ENCODE measurements at places on chromosomes 6 and 20.

- no peak for DNase-seq
- H3K36me3 ChIP-seq, result no peaks in the 10 kb centered on the region
- H3K4me1 ChIP-seq, result peaks cover 7% of the 10 kb centered on the region
- H3K27me3 ChIP-seq, result no peaks in the 10 kb centered on the region
- no peak overlapping the region for H3K4me3 ChIP-seq
- H3K27ac ChIP-seq, result no peak overlapping the region
These were observed 4.1 kb upstream of the LEMD2 start for GRCh38 chr6:33792981-33793380.

DNA sequence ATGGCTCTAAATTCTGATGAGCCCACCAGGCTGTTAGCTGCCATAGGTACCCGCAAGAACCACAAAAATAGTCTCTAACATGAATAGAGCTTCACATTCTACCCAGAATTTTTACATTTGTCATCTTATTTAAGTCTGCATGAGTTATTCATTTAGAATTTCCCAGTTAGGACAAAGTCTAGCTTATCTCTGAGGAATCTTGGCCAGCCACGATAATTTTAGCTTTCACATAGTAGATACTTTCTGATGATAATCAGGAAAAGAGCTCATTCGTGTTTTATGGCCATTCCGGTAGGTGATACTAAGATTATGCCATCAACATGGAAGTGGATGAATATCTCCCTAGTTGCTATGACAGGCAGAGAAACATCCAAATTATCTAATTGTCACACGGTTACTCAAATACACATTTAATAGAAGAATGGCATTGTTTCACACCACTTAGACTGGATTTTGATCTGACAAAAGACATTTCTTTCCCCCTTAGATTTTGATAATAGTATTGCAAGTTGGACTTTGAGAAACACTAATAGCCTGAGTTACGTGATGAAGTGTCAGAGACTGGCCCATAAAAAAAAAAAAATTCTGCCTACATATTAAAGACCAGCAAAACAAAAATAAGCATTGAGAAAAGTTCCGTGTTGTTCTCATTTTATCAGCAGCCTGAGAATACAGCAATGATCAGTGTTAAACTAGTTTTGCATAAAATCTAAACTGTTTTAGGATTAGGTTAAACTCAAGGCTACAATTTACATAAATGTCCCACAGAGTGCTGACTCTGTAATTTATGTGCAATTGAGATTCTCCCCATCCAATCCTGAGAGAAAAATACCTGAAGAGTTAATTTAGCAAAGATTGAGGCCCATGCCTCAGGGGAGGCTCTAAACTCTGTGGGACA, 397.5 kb upstream of the ARID1B start:
- H3K27ac ChIP-seq, result no peak overlapping the region
- H3K4me3 ChIP-seq, result no peak overlapping the region
- peaks cover 5% of the 10 kb centered on the region for H3K4me1 ChIP-seq
- H3K27me3 ChIP-seq, result no peaks in the 10 kb centered on the region

DNA sequence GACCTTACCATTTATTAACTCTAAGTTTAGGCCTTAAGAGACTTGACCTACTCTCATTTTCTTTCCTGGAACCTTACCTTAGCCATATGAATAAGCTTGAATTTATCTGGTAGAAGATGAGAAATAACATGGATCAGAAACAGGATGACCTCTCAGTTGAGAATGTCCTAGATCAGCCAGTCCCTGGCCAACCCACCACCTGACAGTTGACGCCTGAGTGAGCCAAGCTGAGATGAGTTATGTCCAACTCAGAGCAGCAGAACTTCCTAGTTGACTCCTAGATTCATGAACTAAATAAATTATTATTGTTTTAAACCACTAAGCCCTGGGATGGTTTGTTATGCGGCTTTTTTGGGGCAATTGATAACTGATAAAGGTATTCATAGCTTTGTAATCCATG, 233.0 kb upstream of the RAB32 start:
- no peaks in the 10 kb centered on the region for H3K27me3 ChIP-seq
- no peak overlapping the region for H3K27ac ChIP-seq
- H3K4me1 ChIP-seq, result no peaks in the 10 kb centered on the region
- H3K36me3 ChIP-seq, result no peaks in the 10 kb centered on the region

- H3K27me3 ChIP-seq, result no peaks in the 10 kb centered on the region
- no peak overlapping the region for H3K27ac ChIP-seq
- DNase-seq, result no peak
- no peaks in the 10 kb centered on the region for H3K36me3 ChIP-seq
- H3K4me1 ChIP-seq, result peaks cover 14% of the 10 kb centered on the region
These were observed 49.4 kb downstream of the MCUR1 start for GRCh38 chr6:13764996-13765395.

DNA sequence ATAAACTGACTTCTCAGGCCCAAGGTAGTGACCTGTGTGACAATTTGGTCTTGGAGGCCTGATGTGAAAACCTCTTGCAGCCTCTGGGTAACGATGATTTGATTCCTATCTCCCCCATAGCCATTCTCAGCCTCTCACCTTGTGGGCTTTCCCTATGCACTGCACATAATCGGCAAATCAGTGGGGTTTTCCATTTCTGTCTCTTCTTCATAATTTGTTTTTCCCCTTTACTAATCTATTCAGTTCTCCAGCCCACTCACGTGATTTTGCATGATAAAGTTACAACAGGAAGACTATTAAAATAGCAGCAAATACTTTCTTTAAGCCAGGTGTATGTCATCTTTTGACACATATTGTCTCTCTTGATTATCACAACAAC, 893.7 kb downstream of the TFAP2A start:
- H3K4me1 ChIP-seq, result peaks cover 13% of the 10 kb centered on the region
- no peak for DNase-seq
- H3K27ac ChIP-seq, result peak overlapping the region; percentile 6

GRCh38 chr20:48686238-48687116, 141.3 kb downstream of the PREX1 start:
- no peak for DNase-seq
- no peak overlapping the region for H3K27ac ChIP-seq
- H3K36me3 ChIP-seq, result no peaks in the 10 kb centered on the region
- no peak overlapping the region for H3K4me3 ChIP-seq

DNA sequence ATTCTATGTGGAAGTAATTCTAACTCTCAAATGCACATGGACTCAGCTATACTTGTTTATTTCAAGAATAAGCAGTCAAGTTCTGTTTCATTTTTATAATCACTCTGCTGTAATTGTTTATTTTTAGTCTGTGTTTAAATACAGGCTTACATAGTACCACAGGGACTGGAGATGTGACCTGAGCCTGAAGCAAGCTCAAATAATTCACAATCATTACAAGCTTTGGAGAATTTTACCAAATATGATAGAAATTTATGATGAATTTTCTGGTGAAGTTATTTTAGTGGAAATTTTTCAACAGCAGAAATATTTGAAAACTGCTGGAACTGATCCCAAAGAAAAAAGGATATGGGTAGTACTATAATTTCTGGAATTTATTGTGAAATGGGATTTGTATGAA, 41.6 kb upstream of the DSE start:
- no peak overlapping the region for H3K27ac ChIP-seq
- H3K4me1 ChIP-seq, result no peaks in the 10 kb centered on the region
- H3K27me3 ChIP-seq, result no peaks in the 10 kb centered on the region
- no peaks in the 10 kb centered on the region for H3K36me3 ChIP-seq
- H3K4me3 ChIP-seq, result no peak overlapping the region
- DNase-seq, result peak; percentile 81

DNA sequence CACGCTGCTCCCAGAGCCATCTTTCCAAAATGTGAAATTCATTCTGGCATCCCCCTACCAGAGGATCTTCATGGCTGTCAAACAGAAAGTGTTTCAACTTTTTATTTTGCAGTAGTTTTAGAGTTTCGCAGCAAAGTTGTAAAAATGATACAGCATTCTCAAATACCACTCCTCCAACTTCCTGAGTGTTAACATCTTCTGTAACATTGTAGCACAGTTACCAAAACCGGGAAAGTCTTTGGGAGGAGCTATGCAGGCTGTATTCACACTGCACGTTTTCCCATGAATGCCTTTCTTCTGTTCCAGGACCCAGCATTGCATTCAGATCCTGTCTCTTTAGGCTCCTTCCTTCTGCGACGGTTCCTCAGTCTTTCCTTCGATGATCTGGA, 30.1 kb downstream of the CDYL start:
- H3K36me3 ChIP-seq, result peaks cover 3% of the 10 kb centered on the region
- no peak overlapping the region for H3K27ac ChIP-seq
- no peaks in the 10 kb centered on the region for H3K27me3 ChIP-seq
- H3K4me1 ChIP-seq, result peaks cover 30% of the 10 kb centered on the region
- DNase-seq, result peak; percentile 49

DNA sequence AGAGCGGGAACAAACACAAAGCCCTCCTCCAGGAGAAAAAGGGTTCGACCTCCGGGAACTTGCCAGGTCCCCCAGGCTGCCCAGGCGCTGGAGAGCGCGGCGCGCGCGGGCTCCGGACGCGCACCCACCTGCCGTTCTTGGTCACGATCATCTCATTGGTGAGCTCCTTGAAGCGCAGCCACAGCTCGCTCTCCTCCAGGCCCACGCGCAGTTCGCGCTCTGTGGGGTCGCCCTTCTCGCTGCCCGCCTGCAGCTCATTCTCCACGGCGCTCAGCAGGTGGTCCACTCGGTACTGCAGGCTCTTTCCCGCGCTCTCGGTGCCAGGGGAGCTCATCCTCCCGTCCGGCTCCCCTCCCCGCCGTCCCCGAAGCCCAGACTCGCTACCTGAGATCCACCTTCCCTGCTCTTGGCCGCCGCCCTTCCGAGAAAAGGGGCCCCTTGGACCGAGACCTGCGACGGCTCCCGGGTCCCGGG, 356 bp downstream of the TBXT start:
- peaks cover 80% of the 10 kb centered on the region for H3K27me3 ChIP-seq
- DNase-seq, result no peak
- peaks cover 3% of the 10 kb centered on the region for H3K4me1 ChIP-seq

DNA sequence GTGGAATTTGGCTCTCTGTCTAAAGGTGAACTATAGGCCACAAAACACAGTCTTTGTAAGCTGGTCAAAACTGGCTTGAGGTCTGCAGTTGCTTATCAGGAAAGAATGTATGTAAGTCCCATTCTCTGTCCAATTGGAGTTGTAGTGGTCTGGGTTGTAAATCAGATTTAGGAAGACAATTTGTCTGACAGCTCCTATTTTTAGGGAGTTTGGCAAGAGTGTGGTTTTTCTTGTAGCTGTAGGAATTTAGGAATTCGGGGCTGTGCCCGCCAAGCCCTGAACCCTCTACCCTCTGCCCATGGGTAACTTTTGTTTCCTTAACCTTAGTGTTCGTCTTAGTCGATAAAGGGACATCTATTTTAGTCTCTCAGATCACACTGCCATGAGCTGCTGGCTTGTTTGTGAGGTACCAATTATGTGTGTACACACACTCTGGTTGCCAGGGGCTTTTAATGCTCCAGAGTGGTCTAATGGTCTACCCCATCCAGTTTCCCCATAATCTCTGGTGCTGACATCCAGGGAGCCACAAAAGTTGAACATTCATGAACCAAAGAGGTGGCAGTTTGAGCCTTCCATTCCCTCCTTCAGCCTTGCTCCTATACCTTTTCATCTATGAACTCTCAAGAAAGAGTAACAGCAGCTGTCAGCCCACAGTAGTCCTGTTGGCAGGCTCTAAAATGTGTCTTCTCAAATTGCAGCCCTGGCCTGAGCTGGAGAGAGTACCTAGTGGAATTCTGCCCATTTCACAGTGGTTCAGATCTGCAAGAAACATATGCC, 93.0 kb downstream of the ANKRD6 start:
- H3K36me3 ChIP-seq, result no peaks in the 10 kb centered on the region
- peaks cover 15% of the 10 kb centered on the region for H3K4me1 ChIP-seq
- DNase-seq, result no peak
- H3K27me3 ChIP-seq, result no peaks in the 10 kb centered on the region
- no peak overlapping the region for H3K4me3 ChIP-seq

GRCh38 chr6:55131616-55132015, 42.7 kb upstream of the HCRTR2 start:
- H3K36me3 ChIP-seq, result no peaks in the 10 kb centered on the region
- no peak overlapping the region for H3K27ac ChIP-seq
- DNase-seq, result no peak
- H3K4me3 ChIP-seq, result no peak overlapping the region

GRCh38 chr6:170443151-170443662, 109.9 kb downstream of the PSMB1 start:
- H3K36me3 ChIP-seq, result no peaks in the 10 kb centered on the region
- H3K27me3 ChIP-seq, result no peaks in the 10 kb centered on the region
- H3K4me3 ChIP-seq, result no peak overlapping the region
- DNase-seq, result no peak

DNA sequence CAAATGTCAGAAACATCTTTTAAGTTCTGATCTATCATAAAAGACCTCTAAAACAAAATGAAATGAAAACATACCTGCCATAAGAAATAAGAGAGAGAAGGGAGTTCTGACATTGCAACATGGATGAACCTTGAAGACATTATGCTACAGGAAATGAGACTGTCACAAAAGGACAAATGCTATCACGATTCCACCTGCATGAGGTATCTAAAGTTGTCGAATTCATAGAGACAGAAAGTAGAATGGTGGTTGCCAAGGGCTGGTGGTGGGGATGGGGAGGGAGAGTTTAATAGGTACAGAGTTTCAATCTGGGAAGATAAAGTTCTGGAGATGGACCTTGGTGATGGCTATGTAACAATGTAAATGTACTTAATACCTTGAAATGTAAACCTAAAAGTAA, 3.3 kb downstream of the EZR start:
- DNase-seq, result no peak
- peaks cover 26% of the 10 kb centered on the region for H3K36me3 ChIP-seq
- no peak overlapping the region for H3K27ac ChIP-seq
- H3K4me3 ChIP-seq, result no peak overlapping the region
- peaks cover 7% of the 10 kb centered on the region for H3K4me1 ChIP-seq
